ENCODE measurements at places on chromosomes 16 and 17.
A peak's percentile ranks its signal among the peaks of the same experiment; 100 is the strongest.

- no peak for DNase-seq
Observed at GRCh38 chr16:88298833-88299745, 83.7 kb upstream of the ZNF469 start.

DNA sequence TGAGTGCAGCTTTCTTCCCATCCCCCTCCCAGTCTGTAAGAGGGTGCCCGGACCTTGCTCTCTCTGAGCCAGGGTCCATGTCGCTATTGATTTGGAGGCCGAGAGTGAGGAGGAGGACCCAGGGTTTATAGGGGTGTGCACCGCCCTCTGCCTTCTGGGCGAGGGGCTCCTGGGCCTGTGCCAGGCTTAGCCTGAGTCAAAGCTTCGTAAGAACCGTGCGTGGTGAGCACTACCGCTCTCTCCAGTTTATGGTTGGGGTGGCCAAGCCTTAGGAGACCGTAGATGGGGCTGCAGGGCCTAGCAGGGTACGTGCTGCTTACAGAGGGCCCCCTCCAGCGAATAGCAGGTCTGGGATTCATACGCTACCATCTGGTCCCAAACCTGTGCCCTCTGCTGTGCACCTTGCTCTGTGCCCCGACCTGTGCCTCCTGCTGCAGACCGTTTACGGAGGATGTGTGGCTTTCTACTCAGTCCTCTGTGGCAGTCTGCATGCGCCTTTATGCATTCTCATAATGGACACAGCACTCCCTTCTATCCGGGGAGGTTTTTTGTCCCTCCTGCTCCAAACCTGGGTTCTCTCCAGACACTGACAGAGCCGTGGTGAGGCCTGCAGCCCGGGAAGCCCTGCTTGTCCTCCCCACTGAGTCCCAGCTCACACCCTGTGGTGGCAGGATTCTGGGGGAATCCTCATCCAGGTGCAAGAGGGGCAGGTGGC, 54.7 kb downstream of the PGS1 start:
- DNase-seq: no peak

GRCh38 chr17:42101513-42102292, 3.4 kb upstream of the ZNF385C start:
- DNase-seq: peak; percentile 97

DNA sequence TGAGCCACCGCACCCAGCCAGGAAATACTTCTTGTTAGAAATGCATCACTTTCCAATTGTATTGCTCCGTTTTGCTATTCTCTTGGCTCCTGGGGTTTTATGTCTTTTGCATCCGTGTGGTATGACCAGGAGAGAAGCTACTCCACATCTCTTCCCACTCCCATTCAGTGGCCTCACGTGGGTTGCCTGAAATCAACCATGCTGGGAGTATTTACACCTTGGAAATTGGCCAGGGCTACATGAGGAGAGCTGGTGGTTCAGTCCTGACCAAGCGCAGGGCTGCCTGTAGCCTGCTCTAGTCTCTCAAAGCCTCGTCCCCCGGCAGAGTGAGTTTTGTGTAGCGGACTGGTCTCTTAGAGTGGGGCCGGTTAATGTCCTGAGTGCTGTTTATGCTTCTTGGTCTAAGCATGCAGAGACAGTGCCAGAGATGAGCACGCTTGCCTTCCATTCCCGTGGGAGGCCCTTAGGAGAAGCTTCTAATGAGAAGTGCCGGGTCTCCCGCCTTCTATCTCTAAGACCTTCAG, 3.8 kb downstream of the WFDC1 start:
- no peak for DNase-seq
